SK-MEL-5 (cell line): ENCODE measurements at places on chromosomes 11 and 22.

- DNase-seq, result no peak
Observed at GRCh38 chr11:14513800-14514199, 6.4 kb downstream of the PSMA1 start.

- no peak for DNase-seq
Observed at GRCh38 chr11:78349624-78350023, 68.0 kb downstream of the GAB2 start.

GRCh38 chr11:14444441-14445189 lies 55.0 kb downstream of the COPB1 start:
- DNase-seq, result no peak

DNA sequence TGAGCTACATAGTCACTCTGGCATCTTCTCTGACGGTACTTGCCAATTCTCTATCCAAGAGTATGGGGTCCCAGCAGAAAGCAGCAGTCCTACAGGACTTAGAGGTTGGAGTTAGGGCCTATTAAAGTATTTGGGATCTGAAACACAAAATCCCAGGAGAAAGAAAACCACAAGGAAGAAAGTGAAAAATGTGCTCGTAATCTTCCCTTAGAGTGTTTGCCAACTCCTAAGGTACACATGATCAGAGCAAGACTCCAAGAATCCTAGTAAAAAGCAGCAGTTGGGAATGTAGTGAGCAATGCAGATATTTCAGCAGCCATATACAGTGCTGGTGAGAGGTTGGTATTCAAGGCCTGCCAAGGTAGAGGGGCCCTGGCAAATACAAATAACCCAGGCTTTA lies 71.6 kb downstream of the EXT2 start:
- no peak for DNase-seq

DNA sequence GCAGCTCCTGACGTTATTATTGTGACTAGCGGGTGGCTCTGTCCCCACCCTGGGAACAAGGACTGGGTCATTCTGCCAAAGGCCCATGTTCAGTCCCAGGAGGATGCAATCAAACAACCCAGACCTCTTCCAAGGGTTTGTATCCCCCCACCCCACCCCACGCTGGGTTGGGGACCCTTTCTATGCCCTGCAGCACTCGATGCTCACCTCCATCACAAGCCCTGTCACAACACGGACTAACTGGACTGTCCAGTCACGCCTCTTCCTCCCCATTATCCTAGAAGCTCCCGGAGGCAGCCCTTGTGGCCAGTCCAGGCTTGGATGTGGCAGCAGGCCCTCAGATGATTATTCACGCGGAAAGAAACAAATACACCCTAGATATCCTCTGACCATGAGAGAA lies 3.7 kb downstream of the SHANK2 start:
- no peak for DNase-seq

- DNase-seq, result no peak
Observed at GRCh38 chr11:121463689-121464335, 11.0 kb upstream of the SORL1-AS1 start.

GRCh38 chr11:94544646-94545263 lies 1.0 kb downstream of the FUT4 start:
- no peak for DNase-seq

- DNase-seq, result no peak
Observed at GRCh38 chr11:82869657-82870056, 30.6 kb downstream of the PRCP start.

- no peak for DNase-seq
Observed at GRCh38 chr11:116598036-116598435, 174.8 kb downstream of the BUD13 start.

DNA sequence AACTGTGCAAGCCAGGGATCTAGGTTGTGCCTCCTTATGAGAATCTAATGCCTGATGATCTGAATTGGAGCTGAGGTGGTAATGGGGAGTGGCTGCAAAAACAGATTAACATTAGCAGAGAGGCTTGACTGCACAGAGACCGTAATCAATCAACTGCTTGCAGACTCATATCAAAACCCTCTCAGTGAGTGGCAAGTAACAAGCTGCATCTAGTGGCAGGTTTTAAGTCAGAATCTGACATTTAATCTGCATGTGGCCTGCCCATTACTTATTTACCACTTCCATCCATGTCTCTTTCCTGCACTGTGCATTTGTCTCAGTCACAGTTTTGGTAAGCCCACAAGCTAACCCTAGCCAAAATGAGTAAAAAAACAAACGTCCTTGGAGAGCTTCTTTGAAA lies 11.2 kb downstream of the C11orf58 start:
- DNase-seq, result no peak

DNA sequence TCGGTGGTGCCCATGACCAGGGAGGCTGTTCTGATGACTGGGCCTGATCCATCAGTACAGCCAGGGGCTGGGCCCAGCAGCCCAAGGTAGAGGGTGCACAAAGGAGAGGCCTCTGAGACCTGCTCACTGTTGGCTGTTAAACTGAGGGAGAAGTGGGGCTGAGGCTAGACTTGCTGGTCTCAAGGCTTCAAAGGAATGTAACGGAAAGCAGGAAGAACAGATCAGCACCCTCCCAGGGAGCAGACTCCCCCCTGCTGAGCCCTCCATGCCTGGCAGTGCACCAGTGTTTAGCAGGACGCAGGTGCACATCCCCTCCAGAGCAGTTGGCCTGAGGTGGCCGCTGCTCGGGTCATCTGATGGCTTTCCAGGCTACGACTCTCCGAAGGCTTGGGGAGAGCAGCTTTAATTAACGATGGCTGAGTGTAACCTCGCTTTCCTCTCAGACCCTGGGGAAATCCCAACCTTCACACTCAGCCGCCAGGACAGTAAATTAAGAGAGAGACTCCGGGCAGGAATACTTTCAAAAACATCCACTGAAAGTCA lies 255.7 kb upstream of the NARS2 start:
- DNase-seq, result no peak

DNA sequence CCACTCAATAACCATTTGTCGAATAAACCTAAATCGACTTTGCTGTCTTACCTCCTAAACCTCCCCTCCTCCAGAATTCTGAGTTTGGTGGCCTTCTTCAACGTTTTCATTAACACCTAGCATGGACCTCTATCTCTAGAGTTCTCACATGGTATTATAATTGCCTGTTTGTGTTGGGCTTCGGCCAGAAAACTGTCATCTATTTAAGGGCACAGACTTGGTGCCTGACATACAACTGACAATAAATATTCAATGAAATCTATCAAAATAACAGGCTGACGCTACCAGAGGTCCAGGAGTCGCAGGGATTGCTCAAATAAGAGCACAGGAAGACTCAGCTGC lies 687 bp downstream of the ALKBH8 start:
- no peak for DNase-seq

DNA sequence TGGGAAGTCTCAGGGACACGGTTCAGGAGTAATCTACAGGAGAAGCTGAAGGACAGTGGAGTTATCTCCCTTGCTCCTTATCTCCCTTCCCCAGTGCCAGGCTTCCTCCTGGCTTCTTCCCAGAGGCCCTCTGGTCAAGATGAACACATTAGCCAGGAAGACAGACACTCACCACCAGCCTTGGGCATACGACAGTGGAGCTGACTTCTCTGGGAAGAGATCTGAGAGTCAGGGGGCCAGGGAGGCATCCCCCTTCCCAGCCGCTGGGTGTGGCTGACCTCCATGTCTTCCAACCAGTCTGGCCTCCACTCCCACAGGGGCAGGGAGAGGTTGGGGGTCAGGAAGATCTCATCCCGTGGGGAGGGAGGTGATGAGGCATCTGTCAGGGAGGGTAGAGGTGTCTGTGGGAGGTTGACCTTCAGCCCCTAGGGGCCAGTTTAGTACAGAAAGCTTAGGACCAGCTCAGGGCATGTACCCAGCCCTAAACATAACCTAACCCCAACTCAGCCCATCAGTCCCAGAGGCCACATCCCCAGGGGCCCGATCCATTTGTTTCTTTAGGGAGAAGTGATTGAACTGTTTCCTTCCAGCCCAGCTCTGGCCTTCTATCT lies 12.7 kb downstream of the ROBO4 start:
- DNase-seq, result no peak

GRCh38 chr22:21903283-21903682 lies 35.8 kb upstream of the MAPK1 start:
- no peak for DNase-seq

DNA sequence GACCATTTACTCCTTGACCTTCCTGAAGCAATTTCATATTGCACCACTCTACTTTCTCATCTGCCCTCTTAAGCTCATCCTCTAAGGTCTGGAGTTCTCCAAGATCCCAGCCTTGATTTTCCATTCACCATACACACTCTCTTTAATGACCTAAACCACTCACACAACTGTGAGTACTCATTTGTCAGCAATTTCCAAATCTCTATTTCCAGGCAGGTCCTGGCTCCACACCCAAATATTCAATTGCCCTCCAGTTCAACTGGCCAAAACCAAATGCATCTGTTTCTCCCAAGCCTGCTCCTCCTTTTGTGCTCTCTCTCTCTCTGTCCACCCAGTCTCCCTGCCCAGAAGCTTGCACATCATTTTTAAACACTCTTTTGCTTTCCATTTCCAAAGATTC lies 39.6 kb downstream of the NEU3 start:
- no peak for DNase-seq

DNA sequence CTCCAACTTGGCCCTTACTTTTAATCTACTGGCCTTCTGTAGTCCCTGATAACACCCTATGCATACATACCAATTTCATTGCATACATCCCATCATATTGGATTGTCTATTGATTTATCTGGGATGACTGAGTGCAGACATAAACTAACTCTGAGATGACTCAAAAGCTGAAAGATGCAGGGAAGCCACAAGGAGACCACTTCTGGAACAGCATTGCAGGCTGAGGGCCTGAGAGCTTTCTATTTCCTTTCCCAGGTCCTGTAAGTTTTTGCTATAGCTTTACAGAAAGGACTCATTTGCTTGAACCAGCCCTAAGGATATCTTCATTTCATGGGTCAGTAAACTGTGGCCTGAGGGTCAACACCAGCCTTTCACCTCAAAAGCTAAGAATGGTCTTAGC lies 15.1 kb upstream of the SPON1 start:
- no peak for DNase-seq

- no peak for DNase-seq
Observed at GRCh38 chr11:2120359-2121100, 18.7 kb downstream of the IGF2 start.

DNA sequence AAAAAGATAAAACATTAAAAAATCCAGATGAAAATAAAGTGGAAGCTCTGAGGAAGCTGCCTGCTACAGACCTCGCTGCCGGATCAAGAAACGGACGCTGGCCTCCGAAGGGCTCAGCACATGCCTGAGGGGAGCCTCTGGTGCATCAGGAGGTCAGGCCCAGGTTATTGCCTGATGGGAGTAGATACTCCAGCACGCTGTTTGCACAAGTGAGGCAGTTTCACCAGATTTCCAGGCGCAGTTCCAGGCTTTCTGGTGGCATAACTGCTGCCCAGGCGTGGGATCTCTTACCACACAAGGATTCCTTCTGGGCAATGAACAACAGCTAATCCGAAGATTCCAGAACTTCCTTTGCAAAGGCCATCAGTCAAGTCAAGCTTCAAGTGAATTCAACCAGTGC lies 154.2 kb downstream of the MPPED1 start:
- DNase-seq, result no peak

GRCh38 chr11:67530282-67530592 lies 7.0 kb upstream of the CABP2 start:
- DNase-seq, result no peak

- DNase-seq, result no peak
Observed at GRCh38 chr22:35686298-35686697, 31.4 kb upstream of the APOL5 start.

DNA sequence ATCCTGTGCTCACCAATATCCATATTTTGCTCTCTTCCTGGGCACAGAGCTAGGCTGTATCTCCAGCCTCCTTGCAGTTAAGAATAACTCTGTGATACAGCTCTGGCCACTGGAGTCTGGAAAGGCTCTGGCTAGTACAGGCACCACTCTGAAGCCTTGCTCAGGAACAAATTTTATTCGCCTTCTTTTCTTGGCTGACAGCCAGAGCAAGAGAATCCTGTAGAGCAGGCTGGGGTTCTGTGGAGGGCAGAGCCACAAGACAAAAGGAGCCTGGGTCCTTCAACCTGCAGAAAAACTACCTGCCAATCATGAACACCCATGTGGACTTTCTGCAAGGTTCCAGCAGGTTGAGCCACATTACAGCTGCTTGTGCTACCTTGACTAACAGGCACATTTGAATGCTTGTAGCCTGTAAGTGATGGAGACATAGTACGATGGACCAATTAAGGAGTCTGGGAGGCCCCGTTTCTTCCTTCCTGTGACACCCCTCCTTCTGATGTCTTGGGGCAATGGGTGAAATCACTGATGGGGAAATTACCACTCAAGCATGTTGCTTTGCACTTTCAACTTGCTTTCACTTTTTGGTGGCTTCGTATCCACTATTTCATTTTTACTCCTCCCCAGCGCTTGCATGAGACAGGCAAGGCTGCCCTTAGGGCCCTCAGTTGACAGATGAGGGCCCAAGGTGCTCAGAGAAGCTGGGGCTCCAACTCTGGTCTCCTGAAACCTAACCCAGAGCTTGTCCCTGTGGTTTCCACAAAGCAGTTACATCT lies 267.2 kb upstream of the SYN3 start:
- DNase-seq, result no peak

GRCh38 chr11:77302752-77303151 lies 1.3 kb upstream of the GDPD4 start:
- no peak for DNase-seq

GRCh38 chr11:61683961-61684869 lies 4.0 kb downstream of the DAGLA start:
- DNase-seq, result no peak

DNA sequence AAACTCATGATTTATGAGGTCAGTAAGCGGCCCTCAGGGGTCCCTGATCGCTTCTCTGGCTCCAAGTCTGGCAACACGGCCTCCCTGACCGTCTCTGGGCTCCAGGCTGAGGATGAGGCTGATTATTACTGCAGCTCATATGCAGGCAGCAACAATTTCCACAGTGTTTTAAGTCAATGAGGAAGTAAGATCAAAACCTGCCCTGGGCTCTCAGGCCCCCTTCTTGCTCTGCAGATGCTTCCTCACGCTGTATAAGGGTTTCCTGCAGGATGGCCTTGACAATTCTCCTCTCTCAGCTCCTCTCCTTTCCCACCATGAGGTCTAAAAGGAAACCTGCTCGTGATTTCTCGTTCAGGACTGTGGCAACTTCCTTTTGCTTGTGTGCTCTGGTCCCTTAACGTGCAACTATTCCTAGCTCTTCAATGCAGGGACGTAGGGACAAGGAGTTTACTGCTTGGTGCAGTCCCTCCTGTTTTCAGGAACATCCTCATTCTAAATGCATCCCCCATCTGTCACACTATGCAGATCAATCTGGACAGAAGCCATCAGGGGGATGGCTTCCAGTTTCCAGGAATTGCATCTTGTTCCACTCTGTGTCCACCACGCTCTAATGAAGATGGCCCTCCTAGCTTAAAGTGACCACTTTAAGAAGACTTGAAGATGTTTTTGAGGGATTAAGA lies 64.3 kb upstream of the IGLL5 start:
- DNase-seq, result no peak

DNA sequence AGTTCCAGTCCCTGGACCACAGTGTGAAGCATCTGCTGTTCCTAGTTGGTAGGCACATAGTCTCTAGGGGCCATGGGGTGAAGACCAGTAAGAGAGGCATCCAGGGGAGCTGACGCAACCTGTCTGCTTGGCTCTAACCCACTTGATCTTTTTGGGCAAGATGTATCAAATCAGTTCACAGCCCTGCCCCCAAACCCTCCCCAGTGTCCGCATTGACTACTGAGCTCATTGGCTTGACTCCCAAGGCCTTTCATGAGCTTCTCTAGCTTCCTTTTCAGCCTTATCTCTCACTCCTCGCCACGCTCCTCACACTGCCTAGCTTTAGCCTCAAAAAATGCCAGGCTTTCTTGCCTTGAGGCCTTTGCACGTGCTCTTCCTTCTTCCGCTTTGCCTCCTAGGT lies 29.7 kb upstream of the ABCC8 start:
- no peak for DNase-seq
